ENCODE measurements at places on chromosomes 6 and 20. TPM values are rescaled to one million over a fixed set of nuclear protein-coding genes. Genes with fewer than 3 reads are reported as not detected.
A peak's percentile ranks its signal among the peaks of the same experiment; 100 is the strongest.

The IGF2R gene
- total RNA-seq, result 63.1 TPM

GRCh38 chr20:19935842-19936241 is 81.3 kb upstream of the NAA20 start:
- no peak for DNase-seq

- DNase-seq, result no peak
These were observed 148.3 kb downstream of the HS3ST5 start for GRCh38 chr6:114194362-114195026.

GRCh38 chr6:139886396-139886795 is 511.9 kb upstream of the CITED2 start:
- no peak for DNase-seq

The DAAM2 gene
- 14.7 TPM for total RNA-seq

DNA sequence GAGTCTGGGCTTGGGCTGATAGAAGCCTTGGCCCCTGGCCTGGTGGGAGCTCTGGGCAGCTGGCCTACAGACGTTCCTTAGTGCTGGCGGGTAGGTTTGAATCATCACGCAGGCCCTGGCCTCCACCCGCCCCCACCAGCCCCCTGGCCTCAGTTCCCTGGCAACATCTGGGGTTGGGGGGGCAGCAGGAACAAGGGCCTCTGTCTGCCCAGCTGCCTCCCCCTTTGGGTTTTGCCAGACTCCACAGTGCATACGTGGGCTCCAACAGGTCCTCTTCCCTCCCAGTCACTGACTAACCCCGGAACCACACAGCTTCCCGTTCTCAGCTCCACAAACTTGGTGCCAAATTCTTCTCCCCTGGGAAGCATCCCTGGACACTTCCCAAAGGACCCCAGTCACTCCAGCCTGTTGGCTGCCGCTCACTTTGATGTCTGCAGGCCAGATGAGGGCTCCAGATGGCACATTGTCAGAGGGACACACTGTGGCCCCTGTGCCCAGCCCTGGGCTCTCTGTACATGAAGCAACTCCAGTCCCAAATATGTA is 957 bp upstream of the VEGFA start:
- peak; percentile 86 for DNase-seq

The BEND6 gene
- 0.30 TPM for total RNA-seq

- DNase-seq, result no peak
These were observed 145.1 kb downstream of the RIMS1 start for GRCh38 chr6:72031471-72031870.

DNA sequence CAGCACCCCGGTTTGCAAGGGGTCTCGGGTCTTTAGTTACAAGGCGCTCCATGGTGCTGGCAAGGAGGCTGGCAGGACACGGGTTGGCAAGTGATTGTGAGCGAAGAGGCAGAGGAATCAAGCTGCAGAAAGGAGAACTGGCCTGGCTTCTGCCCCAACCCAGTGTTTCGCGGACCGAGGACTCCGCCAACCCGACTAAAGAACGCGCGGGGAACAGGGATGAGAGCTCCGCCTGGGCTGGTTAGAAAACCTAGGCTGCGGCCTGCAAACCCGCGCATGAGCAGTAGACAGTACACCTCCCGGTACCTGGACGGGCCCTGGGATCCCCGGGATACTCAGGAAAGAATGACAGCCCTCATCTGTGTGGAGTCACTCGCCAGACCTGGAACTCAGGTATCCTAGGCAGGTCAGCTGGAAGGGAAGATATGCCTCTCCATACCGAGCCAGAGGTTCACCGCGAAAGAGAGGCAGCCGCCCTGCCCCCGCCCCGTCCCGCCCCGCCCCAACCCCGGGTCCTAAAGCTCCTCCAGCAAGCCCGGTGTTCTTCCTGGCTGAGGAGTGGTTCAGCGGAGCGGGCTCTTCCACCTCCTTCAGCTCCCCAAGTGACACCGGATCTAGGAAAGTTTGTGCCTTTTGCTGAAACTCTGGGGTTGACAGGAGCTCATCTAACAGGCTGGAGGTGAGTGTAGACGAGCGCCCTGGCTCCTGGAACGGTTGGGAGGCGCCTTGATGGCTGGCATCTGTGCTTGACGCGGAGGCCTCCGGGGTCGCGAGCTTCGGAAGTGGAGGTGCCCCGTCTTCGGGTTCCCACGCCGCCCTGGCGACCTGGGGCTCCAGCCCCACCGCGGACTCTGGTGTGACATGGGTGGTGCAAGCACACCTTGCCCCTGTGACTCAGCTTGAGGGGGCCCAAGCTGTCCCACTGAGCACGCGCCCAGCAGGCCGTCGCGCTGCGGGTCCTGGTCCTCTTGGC is 1847.3 kb upstream of the DEFB115 start:
- no peak for DNase-seq

GRCh38 chr6:51800603-51801002 is 286.8 kb downstream of the PKHD1 start:
- no peak for DNase-seq

- no peak for DNase-seq
These were observed 556.2 kb downstream of the CBLN4 start for GRCh38 chr20:55449091-55449490.

DNA sequence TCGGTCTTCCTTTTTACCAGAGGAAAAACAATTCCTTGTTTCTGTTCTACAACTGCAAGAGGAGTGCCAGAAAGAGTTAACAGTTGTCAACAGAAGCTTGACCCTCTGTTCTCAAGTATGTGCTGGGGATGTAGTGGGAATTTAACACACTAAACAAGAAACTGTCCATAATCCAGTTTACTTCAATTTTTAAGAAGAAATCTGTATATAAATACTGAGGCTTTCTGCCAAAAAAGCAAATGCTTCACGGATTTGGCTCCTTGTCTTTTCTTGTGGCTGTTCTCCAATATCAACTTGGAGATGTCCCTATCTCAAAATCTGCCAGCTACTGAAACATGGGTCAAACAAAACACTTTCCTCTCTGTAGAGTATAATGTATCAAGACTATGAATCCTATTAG is 26.8 kb downstream of the REV3L start:
- DNase-seq, result no peak

The ASIP gene
- total RNA-seq, result 15.0 TPM

- no peak for DNase-seq
These were observed 3.1 kb upstream of the AKIRIN2 start for GRCh38 chr6:87705070-87705691.

The PLAGL2 gene
- total RNA-seq, result 6.0 TPM

The PRSS35 gene
- total RNA-seq, result not detected

DNA sequence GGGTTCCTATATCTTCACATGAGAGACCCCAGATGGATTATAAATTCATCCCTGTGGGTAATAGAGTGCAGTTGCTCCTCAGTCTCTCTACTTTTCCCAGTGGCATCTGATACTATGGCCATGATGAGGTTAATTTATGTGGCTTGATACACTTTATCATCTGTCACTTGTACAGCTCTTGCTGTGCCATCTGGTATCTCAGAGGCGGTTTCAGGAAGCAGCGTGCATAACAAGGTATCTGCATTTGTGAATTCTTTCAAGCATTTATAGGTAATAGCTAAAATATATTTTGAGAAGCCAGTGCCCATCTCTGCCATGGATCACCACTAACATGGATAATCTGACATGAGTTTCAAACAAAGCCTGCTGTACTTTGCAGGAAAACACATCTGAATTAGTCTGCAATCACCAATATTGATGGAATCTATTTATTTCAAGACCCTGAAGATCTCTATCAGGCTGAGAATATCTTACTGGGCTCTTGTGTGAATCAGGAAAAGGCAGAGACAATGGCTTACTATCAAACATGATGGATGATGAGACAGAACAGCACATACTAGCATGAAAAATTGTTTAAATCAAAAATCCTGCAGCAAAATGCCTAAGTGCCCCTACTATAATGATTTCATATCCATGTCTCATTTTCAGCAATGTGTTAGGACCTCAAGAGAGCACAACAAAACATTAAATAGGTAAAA is 548.7 kb upstream of the MAP3K7 start:
- no peak for DNase-seq

The SALL4 gene
- total RNA-seq, result 0.19 TPM

DNA sequence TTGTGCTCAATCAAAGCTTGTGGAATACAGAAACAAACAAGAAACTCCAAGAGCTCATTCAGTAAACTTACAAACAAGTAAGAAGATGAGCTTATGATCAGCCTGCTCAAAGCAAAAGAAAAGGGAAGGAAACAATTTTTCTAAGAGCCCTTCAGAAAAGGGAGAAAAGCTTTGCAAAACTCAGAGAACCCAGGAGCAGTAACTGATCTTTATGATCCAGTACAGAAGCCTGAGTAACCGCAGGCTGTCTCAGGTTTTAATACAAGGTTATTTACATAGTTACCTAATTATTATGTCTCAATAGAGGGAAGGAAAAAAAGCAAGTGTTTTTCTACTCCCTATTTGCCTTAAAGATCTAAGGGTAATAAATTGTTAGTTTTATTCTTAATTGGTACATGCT is 226.5 kb downstream of the MAFB start:
- DNase-seq, result no peak

The OCSTAMP gene
- not detected for total RNA-seq

DNA sequence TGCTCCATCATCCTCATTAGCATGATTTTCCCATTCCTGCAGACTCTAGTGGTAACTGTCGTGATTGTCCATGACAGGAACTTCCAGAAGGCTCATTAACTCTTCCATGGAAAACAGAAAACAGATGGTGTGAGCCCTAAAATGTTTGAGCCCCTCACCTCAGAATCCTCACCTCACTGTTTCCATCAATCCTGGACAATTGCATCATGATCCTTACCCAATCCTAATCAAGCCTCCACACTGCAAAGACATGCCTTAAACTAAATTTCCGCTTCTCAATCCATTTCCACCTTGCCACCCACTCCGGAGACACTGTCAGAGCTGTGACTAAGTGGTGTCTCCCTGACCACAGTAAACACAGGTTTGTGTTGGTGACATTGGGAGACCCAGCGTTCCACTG is 311.0 kb upstream of the JARID2 start:
- no peak for DNase-seq

- no peak for DNase-seq
These were observed 60.0 kb upstream of the PBOV1 start for GRCh38 chr6:138278326-138278725.

The SIRPD gene
- total RNA-seq, result not detected

- DNase-seq, result no peak
These were observed 112.6 kb upstream of the SLC24A3 start for GRCh38 chr20:19099596-19100545.

DNA sequence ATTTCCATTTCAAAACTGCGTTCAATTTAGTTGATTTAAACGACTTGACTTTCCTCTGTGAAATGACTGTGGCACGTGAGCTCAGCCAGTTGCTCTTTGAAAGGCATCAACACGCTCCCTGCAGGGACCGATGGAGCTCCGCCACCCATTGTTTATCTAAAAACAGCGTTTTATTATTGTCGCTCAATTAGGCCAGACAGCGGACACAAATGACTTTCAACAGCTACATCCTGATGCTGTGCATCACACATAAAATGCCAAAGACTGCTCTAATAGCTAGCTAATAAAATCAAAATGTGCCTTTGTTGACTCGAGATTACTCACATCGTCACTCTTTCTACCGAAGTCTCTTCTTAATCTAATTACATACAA is 332.5 kb downstream of the CD83 start:
- no peak for DNase-seq

- DNase-seq, result no peak
These were observed 15.0 kb upstream of the TBX18 start for GRCh38 chr6:84779380-84779779.

- DNase-seq, result no peak
These were observed at the start of gene LAMP5 for GRCh38 chr20:9514461-9515213. Gene LAMP5, plus strand, starts transcription at chr20:9514590. Its CDS starts 263 bp downstream, at chr20:9514853.

DNA sequence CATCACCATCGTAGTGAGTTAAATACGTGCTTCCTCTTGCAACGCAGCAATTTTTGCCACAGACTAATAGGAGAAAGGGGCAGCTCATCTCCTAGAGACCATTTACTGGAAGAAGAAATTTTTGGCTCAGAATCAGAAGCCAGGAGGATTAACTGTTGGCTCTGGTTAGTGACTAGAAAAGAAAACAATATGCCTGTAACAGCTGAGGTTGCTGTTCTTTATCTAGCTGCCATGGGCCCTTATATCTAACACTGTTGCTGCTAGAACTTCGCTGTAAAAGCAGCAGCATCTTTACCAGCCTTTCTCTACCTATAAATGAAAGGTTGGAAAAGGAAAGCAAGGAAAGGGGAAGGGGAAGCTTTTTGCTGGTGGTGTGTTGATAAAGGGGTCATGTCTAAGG is 65.9 kb downstream of the FAM135A start:
- no peak for DNase-seq

- DNase-seq, result no peak
These were observed 52.4 kb upstream of the EIF2S2 start for GRCh38 chr20:34164381-34164984.

DNA sequence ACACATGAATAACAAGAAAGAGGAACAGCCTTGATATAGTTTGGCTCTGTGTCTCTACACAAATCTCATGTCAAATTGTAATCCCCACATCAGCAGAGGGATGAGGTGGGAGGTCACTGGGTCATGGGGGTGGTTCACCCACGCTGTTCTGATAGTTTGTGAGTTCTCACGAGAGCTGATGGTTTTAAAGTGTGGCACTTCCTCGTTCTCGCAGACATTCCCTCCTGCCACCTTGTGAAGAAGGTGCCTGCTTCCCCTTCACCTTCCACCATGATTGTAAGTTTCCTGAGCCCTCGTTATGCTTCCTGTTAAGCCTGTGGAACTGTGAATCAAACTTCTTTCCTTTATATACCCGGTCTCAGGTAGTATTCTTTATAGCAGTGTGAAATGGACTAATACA is 13.1 kb downstream of the SRPK1 start:
- DNase-seq, result no peak

GRCh38 chr6:51090343-51090742 is 271.7 kb downstream of the TFAP2B start:
- no peak for DNase-seq

- DNase-seq, result no peak
These were observed 81.0 kb downstream of the SMLR1 start for GRCh38 chr6:130908188-130908587.

DNA sequence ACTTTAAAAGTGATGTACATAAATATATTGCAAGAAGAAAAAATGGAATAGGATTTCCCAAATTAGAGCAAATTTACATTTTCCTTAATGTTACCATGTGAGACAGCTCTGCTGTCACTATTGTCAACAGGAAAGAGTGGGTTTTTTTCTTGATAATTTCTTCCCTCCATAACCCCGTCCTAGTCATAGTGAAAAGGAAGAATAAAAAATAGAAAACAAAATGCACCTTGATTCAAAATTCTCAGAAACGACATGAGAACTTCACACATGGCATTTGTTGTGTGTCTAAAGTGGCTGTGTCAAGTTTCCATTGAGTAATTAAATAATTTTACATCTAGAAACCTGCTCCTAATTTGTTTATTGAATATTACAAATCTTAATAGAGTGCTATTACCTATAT is 945.2 kb upstream of the SLC35B3 start:
- no peak for DNase-seq

Measured in Right ventricle myocardium inferior (tissue), 1 donor.